ENCODE measurements at places on chromosomes 1 and 21.

GRCh38 chr1:70674941-70675685 lies 264.0 kb downstream of the CTH start:
- DNase-seq = peak; percentile 24

- no peak for DNase-seq
These were observed 81.9 kb upstream of the RGS2 start for GRCh38 chr1:192726820-192727504.

DNA sequence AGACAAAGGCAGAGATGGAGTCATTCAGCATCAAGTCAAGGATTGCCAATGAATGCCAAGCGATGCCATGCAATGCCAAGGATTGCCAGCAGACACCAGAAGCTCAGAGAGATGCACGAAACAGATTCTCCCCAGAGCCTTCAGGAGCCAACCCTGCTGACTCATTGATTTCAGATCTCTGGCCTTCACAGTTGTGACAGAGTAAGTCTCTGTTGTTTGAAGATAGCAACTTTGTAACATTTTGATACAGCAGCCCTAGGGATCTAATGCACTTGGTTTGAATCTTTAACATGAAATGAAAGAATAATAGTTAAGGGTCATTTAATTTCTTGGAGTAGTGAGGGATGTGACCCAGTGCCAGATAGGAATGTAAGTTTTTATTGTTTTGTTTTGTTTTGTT lies 287.4 kb upstream of the RUNX1 start:
- DNase-seq = no peak

DNA sequence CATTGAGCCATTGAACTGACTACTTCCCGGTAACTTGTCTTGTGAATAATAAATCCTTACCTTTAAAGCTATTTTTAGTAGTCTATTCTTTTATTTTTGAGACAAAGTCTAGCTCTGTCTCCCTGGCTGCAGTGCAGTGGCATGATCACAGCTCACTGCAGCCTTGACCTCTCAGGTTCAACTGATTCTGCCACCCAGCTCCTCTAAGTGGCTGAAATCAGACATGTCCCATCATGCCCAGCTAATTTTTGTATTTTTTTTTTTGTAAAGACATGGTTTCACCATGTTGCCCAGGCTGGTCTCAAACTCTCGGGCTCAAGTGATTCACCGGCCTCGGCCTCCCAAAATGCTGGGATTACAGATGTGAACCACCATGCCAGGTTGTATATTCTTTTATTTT lies 59.3 kb upstream of the PTGS2 start:
- DNase-seq = no peak

DNA sequence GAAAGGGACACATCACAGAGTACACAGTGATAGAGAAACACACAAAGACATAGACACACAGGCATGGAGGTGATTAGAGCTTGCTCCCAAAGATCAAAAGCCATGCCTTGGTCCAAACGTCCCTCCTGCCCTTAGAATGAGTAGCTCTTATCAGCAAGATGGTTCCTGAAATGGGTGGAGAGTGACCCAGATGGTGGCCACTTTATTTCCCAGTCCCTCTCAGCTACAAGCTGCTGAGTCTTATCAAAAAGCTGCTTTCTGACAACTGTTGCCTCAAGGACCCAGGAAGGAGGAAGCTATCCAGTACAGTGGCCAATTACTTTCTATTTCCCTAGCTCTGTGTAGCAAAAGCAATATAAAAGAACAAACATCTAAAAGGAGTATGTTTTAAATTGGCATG lies 7.7 kb upstream of the CLCA1 start:
- DNase-seq = no peak

- no peak for DNase-seq
These were observed 116.5 kb upstream of the LRRC7 start for GRCh38 chr1:69451196-69451595.

- DNase-seq = no peak
These were observed 5.9 kb upstream of the DHX9 start for GRCh38 chr1:182833271-182833670.

DNA sequence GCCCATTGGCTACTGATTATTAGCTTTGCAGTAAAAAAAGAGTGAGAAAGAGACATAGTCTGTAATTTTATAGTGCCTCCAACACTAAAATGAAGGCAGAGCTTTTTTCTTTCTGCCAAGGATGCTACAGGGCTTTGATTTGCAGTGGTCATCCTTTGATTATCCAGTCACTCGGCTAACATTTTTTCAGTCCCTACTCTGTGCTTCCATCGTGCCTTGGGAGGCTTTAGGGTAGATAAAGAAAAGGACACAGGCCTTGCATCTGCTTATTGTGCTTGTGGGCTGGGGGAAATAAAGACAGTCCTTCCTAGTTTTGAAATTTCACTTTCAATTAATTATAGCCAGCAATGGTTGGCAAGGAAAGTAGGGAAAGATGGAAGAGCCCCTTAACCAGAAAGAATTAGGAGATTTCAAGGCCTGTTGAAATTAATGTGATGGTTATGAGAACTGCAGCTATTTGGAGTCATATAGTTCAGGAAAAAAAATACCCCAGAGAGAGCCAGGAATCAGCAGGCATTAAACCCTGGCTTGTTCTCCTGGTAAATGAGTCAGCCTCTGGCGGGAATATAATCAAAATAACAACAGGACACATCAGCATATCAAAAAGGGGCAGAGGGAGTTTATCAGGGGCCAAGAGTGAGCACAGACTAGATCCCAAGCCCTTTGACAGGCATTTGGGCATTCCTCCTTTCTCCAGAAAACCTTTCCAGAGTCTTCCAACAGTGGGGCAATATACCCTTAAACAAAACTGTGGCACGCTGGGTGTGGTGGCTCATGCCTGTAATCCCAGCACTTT lies 27.4 kb downstream of the CACHD1 start:
- DNase-seq = peak; percentile 69

GRCh38 chr1:235998812-235999211 lies 66.1 kb downstream of the NID1 start:
- no peak for DNase-seq

DNA sequence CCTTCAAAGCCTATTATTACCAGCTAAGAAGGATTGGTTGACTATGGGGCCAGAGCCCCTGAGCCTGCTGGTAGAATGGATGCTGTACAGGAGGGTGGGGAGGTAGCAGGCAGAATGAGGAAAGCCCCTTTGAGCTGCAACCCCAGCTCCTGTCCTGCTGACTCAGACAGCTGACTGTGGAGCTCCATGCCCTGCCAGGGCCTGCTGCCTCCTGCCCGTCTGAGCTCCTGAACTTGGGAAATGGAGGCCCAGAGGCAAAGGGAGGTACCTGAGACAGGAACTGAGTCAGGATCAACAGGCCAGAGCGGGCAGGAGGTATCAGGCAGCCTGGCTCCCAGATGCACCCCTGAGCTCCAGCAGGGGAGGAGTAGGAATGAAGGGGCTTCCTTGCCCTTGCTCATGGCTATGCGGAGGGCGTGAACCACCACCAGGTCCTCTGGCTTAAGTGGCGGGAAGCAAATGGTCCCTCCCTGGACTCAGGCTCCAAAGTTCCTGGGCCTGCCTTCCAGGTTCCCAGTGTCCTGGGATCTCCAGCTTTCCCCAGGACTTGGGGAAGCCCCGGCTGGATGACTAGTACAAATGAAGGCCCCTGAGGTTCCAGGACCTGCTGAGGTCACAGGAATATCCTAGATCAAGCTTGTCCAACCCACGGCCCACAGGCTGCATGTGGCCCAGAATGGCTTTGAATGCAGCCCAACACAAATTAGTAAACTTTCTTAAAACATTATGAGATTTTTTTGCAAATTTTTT lies 3.9 kb upstream of the SFN start:
- DNase-seq = no peak

DNA sequence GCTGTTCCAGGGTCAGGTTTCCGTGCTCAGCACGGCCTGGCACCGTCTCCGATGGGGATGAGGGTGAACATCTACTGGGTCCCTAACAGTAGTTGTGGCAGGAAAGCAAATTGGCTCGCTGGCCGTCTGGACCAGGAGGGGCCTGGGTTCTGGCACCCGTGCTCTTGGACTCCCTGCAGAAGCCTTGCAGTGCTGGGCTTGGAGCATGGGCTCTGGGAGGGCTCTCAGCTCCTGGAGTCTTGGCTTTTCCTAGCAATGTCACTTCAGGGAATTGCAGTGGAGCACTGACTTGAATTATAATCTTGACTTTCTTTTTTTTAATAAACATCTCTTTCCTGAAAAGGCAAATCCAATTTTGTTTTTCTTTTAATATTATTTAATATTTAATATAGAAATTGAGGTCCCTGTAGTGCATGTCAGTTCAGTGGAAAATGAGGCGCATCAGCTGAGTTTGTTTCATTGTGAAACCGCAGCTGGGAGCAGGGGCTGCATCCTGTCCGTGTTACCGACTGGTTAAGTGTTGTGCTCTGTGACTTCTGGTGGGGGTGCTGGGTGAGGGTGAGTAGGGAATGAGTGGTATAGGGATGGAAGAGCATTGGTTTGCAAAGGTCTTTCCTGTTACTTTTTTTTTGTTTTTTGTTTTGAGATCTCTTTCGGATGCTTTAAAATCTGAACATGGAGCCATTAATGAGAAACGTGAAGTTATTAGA lies 64.1 kb downstream of the PEX14 start:
- no peak for DNase-seq

DNA sequence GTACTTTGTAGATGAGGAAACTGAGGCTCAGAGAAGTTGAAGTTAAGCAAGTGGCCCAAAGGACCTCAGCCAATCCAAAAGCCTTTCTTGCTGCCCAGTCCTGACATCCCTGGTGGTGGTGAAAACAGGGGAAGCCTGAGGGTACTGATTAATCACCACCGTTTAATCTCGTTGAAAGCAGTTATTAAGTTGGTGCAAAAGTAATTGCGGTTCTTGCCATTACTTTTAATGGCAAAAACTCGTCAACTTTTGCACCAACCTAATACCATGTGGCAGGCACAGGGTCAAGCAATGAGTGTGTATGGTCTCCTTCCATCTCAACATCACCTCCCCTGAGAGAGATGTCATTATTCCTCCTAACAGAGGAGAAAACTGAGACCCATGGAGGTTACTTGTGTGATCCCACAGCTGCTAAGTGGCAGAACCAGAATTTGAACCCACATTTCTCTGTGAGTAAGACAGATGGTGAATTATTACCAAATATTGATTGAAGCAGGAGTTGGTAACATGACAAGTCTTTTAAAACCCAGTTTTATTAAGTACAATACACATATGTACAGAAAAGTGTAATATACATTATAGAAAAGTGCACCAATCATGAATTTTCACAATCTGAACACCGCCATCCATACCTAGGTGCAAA lies 39.4 kb upstream of the GRHL3 start:
- DNase-seq = no peak

DNA sequence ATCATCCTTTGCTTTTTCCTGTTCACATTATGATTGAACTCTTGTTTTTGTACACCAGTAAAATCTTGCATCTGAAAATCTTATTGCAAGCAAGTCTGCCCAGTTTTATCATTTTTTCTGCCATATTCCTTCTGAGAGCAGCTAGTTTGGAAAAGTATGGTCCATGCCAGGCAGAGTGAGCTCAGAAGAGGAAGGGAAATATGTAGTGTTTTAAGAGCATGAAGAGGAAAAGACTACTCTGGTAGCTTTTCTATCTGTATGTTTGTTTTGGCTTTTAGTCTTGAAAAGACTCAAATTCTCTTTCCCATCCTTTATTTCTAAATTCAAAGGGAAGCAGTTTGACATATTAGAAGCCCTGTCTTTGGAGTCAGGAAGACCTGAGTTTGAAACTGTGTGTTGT lies 125.8 kb downstream of the NFIA start:
- no peak for DNase-seq

GRCh38 chr1:205583461-205584130 lies 48.2 kb downstream of the ELK4 start:
- no peak for DNase-seq

DNA sequence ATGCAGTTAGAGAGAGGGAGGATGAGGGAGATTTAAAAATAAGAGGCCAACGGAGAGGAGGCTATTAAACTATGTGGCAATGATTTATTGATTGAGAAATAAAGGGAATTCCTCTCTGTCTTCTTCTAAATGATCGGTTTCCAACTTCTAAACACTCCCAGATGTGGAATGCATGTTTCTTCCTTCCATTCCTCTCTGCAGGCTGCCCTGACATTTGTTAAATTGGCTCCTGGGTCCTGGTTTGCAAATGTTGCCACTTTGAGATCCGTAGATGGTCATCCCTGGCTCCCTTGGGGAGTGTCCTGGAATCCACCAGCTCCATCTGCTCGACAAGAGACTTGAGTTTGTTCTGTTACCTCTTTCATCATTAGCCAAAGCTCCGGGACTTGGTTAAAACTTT lies 10.3 kb upstream of the C1orf198 start:
- DNase-seq = peak; percentile 69

DNA sequence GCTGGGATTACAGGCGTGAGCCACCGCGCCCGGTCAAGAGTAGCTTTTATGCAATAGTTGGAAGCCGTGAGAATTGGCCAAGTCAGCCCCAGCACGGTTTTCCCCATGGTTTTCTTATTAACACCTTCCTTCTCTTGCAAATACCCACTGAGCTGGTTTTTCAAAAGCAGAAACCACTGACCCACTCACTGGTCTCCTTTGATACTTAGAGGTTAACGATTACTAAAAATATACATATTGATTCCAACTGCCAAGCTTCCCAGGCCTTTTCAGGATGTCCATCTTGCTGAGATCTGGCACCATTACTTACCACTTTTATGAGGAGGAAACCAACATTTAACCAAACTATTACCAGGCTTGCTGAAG lies 25.9 kb upstream of the TARDBP start:
- no peak for DNase-seq

- DNase-seq = no peak
These were observed 159.0 kb upstream of the IGSF21 start for GRCh38 chr1:17948594-17948993.

DNA sequence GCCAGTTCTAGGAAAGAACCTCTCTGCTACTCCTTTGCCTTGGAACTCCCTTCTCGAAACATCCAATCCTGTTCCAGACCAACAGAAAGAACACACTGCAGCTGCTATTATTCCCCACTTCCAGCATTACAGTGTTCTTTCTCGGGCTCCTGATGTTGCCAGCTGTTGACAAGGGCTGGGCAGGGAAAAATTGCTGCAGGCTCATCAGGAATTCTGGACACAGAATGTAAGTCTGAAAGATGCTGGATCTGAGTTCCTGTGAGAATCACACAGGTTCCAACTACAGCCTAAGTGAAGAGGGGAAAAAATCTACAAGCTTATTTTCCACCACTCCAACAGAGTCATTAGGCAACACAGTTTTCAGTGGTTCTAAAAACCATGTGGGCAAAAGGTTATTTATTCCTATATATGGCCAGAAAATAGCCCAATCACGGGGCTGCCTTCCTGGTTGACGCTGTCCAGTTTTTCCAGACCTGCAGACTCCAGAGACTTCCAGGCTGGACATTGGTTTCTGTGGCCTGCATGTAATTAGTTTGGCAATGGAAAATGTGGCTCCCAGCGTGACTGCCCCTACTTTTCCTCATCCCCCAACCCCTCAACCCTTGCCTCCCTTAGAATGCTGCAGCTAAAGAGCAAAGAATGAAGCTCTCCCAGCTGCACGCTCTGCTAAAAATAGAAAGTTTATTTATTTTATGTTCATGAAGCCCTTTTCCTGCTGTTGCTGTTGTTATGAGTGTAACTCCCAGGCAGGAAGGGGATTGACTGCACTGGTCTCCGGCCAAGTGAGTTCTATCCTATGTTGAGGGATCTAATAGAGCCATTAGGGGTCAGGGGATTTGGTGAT lies 8.3 kb upstream of the KIAA0040 start:
- DNase-seq = peak; percentile 69

Data from umbilical cord (tissue), 2 donors.